ENCODE measurements at places on chromosomes 16 and 17.

GRCh38 chr17:74840989-74841666 lies 18.6 kb downstream of the GRIN2C start:
- DNase-seq: no peak

- DNase-seq: no peak
Measured at GRCh38 chr17:44279666-44280391, 11.9 kb upstream of the SLC4A1 start.

DNA sequence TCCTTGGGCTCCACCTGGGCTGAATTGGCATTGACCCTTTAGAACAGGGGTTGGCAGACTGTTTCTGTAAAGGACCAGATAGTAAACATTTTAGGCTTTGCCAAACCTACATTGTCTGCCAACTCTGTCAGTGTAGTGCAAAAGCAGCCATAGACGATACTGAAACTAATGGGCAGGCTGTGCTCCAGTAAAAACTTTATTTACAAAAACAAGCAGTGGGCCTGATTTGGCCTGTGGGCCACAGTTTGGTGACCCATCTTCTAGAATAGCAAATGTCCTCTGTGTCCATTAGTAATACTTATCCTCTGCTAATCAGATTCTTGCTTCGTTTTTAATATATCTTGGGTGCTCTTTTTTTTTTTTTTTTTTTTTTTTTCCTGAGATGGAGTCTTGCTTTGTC lies 6.2 kb downstream of the UTP4 start:
- no peak for DNase-seq

DNA sequence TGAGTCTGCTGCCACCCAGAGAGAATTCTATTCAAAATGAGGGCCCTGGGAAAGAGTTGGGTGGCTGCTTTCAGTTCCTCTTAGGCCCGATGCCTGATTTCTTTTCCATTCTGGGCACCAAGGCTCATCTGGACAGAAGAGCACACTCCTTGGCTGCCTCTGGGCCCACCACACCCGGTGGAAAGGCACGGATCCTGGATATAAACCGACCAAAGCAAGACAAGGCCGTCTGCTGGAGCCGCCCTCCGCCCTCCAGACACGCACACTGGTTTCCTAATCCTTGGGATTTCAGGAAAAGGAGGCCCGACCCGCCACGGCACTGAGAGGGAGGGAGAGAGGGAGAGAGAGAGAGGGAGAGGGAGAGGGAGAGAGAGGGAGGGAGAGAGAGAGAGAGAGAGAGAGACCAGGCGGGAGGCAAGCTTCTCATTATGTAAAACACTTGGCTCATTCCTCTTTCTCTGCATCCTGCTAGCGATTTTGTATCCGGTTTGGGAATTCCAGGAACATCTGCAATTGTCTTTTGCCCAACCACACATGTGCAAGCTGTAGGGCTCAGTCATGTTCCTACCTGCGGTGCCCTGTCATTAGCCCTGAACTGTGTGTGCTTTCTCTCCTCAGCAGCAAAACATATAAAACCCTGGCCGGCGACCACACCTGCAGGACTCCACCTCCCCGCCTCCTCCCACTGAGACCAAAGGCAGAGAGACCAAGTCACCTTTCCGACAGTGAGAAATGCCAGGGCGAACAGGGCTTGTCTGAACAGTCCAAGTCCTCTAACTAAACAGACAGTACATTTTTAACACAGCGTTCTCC lies 347.2 kb downstream of the SOX9 start:
- DNase-seq: no peak

- no peak for DNase-seq
Measured at GRCh38 chr17:83007504-83008185, 71.8 kb upstream of the METRNL start.

GRCh38 chr16:54118846-54119245 lies 167.7 kb downstream of the IRX3 start:
- no peak for DNase-seq

- no peak for DNase-seq
Measured at GRCh38 chr16:19685176-19685575, 32.9 kb downstream of the KNOP1 start.

GRCh38 chr16:1895068-1895467 lies 23.1 kb upstream of the MEIOB start:
- no peak for DNase-seq

DNA sequence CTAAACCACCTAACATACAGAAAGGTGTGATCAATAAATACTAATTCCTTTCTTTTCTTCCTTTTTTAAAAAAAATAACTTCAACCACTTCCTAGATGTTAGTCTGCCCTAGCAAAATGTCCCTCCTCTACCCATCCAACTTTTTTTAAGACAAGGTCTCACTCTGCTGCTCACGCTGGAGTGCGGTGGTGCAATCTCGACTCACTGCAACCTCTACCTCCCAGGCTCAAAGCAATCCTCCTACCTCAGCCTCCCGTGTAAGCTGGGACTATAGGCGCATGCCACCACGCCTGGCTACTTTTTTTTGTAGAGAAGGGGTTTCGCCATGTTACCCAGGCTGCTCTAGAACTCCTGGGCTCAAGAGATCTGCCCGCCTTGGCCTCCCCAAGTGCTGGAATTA lies 33.1 kb downstream of the KANSL1 start:
- DNase-seq: no peak

DNA sequence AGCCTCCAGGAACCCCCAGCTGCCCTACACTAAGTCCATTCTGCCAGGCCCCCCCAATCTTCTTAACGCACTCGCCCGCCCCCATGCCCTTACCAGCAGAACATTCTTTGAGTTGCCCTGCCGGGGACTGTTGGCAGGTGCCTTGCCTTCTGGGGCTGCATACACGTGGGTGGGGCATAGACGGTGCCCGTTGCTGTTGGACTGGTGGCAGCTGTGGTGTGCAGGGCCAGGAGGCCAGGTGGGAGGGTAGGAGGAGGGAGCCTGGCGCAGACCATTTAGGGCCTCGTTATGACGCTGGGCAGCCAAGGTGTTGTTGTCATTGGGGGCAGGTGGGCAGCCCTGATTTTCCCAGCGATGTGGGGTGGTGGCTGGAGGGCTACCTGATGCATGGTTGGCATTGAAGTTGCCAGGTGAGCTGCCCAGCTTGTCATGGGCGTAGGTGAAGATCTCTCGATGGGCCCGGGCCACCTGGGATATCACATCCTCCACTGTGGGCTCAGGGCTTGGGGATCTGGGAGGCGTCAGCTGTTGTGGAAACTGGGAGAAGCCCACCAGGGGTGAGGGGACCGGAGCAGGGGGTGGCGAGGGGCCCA lies 4.9 kb downstream of the NR1D1 start:
- DNase-seq: no peak

GRCh38 chr17:57892146-57892819 lies 42.4 kb upstream of the MRPS23 start:
- peak; percentile 28 for DNase-seq

DNA sequence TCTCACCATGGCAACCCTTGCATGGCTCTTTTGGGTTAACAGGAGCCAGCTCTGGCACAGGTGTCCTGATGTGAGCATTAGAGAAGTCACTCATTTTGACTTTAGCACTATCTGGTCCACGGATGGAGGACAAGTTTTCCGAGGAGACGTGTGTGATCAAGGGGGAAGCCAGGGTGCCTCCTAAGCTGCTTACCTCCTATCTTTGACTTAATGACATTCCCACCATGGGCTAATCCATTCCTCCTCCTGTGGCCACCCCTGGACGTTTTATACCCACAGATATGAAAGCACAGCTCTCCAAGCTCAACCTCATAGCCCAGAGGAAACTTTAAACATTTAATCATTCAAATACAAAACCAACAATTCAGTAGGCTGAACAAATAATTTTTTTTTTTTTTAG lies 18.8 kb downstream of the MPP2 start:
- DNase-seq: no peak

- no peak for DNase-seq
Measured at GRCh38 chr17:6454495-6455320, 10.5 kb downstream of the PIMREG start.

DNA sequence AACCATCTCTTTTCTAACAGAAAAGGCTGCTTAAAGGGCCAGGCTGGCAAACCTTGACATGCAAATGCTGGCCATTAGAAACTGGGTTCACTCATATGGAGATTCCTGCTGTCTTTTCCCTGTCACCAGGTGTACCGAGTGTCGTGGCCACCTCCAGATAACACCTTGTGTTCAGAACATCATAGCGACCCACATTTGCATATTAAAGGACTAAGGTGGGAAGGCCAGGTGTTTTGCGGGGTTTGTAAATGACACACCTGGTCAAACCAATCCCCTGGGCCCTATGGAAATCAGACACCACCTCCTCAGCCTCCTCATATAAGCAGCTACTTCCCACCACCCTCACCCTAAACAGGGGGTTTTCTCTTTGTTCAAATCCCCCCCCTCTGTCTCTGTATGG lies 2.5 kb upstream of the AIPL1 start:
- no peak for DNase-seq

DNA sequence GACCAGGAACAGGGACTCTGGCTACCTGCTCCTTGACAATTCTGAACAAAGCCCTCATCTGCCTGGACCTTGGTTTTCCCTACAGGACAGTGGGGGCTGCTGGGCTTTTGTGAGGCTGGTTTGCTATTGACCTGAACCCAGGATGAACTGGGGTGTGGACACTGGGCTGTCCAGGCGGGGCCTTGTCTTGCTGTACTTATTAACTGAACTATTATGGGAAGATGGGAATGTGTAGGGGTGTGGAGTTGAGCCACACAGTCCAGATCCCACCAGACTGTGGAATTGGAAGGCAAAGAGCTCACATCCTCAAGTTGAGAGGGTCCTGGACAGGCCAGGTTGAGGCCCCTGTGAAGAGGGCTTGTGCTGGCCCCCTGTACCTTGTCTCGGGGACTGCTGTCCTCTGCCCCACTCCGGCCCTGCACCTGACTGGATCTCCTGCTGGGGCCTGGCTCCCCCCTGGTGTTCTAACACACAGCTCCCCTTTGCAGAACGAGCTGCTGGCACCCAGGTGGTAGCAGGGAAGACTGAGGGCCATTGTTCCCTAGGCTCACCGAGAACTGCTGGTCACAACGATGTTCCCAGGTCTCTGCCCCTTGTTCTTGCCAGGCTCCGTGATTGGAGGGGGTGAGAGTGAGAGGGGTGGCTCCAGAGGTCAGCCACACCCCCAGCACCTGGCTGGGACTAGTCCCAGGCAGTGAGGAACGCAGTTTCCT lies 51.8 kb upstream of the CDC42EP4 start:
- DNase-seq: no peak

DNA sequence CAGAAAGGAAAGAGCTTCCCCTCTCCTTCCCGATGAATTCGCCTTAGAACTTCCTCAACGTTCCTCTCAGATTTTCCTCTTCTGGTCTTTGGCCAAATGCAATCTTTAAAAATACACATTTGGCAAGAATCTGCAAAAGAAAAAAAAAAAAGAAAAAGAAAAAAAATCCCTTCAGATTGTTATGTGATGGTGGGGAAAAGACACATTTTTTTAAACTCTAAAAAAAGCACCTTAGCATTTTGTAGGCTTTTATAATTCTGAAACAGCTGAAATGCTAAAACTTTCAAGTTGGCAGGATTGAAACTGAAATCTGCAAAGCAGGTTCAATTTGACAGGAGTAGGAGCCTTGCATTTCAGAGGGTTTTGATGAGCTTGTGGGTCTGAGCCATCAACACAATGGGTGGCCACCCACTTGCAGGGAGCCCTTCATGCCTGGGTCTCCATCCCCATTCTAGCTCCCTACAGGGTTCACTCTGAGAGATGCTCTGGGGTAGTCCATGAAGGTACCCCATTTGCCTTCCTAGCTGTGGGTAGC lies 33.1 kb downstream of the CACNG3 start:
- DNase-seq: no peak

- DNase-seq: no peak
Measured at GRCh38 chr17:70906808-70907207, 737.5 kb downstream of the KCNJ2 start.

Data from activated CD8-positive, alpha-beta memory T cell treated with anti-CD3 and anti-CD28 coated beads for 1 hour (primary cell).